ENCODE measurements at places on chromosomes 6 and 20.

- DNase-seq: no peak
These were observed 65.5 kb upstream of the CLVS2 start for GRCh38 chr6:122930252-122931180.

- no peak for DNase-seq
These were observed 68.8 kb downstream of the JAG1 start for GRCh38 chr20:10604865-10605440.

GRCh38 chr20:63568986-63569949 is 4.8 kb downstream of the HELZ2 start:
- DNase-seq: peak; percentile 40

DNA sequence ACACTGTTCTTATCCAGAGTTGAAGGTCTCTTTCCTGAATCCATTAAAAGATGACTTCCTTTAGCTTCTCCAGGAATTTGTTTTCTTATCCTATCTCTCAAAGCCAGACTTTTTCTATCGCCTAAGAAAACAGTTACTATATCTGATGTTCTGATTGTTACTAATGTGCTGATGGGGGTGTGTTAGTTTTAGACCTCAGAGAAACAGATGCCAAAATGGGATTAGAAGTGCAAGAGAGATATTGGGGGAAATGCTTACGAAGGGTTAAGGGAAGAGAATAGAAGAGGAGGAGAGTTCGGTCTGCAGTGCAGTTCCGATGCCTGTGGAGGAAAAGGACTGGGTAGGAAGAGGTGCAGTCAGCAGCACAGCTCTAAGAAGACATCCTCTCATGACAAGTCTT is 35.7 kb upstream of the ADGRG6 start:
- no peak for DNase-seq

DNA sequence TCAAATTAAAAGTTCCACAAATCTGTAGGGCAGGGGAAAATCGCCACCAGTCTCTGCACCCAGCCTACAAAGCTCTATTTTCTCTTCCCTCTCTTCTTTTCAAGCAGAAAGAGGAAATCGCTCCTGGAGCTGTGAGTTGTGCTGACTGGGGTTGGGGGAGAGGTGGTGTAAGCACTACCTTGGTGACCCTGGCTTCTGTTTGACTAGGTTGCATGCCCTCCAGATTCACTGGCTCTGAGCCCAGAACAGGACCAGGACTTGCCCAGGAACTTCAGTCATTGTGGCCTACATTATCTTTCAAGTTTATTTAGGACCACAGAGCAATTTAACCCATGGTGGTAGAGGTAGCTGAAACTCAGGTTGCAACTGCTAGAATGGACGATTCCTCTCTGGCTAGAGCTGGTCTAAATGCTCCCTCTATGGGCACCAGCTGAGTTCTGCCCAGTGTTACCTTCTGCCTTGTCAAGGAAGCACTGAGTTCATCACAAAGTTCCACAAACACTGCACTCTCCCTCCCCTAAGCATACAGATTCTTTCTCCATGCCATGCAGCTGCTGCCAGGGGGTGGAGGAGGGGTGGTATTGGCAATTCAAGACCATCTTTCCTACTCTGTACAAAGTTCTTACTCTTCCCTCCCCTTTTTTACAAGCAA is 122.0 kb upstream of the BMP5 start:
- no peak for DNase-seq

GRCh38 chr6:144349690-144350527 is 64.8 kb downstream of the UTRN start:
- DNase-seq: no peak

- DNase-seq: no peak
These were observed 115.7 kb downstream of the TAF4 start for GRCh38 chr20:61949714-61950640.

- DNase-seq: peak; percentile 54
These were observed 134.4 kb downstream of the ARHGAP18 start for GRCh38 chr6:129575378-129576118.
